Foreskin fibroblast (primary cell): ENCODE measurements at places on chromosomes 7 and 10.

- DNase-seq = peak; percentile 86
Observed at GRCh38 chr7:138864667-138865066, 66.7 kb upstream of the ATP6V0A4 start.

GRCh38 chr7:142974626-142975025, 12.5 kb upstream of the KEL start:
- no peak for DNase-seq

- DNase-seq = no peak
Observed at GRCh38 chr10:120394446-120394845, 62.6 kb upstream of the PLPP4 start.

DNA sequence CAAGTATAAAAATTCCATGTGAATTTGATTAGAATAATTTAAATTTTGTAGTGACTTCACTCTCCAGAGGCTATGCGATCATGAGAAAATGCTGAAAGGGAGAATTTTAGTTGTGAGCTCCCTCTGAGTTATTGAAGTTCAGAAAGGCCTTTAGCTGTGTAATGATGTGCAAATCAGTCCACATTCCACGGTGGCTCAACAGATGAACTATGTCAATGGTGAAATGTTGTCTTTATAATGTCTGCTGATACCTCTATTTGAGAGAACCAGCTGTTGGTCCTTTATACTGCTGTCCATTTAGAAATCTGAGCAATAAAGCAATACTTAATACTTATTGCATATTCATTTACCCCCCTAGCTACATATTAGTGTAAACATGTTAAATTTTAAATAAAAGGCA, 7.1 kb upstream of the ITGB8 start:
- no peak for DNase-seq

GRCh38 chr7:39624442-39624807, 1.1 kb downstream of the RALA start:
- peak; percentile 55 for DNase-seq

GRCh38 chr7:19677180-19677579, 31.7 kb downstream of the POLR1F start:
- no peak for DNase-seq

DNA sequence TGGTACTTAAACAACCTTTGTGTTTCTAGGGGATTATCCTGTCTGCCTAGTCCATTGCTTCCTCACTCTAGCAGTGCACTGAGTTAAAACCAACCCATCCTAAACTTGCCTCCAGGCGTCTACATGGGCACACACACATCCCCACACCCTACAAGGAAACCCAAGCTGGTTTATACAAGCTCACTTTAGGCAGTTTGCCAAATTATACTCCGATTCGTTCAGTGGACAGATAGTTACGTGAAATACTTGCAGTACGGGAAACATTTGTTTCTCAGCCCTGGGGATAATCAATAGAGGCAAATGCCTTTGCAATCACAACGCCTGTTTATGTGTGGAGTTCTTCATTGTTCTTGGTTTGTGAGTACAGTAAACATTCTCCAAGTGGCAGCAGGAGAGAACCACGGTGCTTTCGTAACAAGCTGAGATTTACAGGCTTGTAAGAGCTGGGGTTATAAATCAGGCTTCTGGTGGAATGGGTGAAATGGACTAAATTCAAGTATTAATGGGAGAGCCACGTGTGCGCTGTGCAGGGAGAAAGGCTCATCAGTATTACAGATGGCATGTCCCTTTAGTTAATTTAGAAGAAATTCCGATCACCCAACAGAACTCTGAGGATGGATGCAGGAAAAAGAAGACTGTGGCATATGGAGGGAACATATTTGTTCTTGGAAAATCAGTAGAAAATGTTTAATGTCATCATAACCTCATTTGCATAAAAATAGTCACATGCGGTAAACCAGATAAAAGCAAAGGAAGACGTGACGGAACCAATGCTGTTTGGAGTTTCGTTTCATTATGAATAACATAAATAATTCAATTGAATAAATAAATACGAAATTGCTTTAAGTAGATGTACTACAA, 217.1 kb downstream of the GALNT17 start:
- DNase-seq = no peak

- DNase-seq = no peak
Observed at GRCh38 chr7:90239625-90240228, 5.2 kb upstream of the CFAP69 start.

- DNase-seq = no peak
Observed at GRCh38 chr7:70182521-70182920, 584.2 kb downstream of the AUTS2 start.

DNA sequence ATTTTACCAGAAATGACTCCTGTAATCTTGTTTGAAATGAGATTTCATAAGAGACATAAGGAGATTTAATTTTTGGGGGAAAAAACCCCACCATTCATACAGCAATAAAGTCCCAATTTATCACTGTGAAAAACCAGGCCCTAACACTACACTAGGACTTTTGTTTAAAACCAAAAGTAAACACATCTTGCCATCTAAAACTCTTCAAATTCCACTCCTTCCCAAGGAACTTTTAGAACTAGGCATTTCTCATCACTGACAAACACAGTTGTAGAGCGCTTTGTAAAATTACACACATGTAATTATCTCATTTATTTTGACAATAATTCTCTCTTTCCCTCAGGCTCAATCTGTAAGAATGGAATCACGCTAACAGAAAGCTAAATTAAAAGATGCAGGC, 128.1 kb upstream of the C1QL3 start:
- DNase-seq = no peak

GRCh38 chr7:99679032-99679399, 780 bp downstream of the CYP3A5 start:
- peak; percentile 23 for DNase-seq

DNA sequence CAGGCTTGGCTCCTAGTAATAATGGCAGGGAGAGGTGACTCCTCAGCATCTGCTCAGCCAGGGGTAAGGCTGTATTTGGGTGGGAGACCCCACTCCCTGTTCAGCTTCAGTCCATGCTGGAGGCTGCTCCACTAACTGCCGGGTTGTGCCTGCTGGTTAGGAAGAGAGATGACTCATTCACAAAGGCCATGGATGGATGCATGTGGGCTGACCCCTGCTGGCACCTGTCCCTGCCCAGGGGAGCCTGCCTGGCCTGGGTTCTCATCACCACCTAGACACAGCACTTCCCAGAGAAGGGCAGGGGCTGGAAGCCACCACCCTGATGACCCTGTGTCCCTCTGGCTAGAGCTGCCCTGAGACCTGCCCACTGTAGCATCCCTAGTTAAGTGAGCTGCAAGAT, 59.0 kb downstream of the VSTM4 start:
- DNase-seq = peak; percentile 4

DNA sequence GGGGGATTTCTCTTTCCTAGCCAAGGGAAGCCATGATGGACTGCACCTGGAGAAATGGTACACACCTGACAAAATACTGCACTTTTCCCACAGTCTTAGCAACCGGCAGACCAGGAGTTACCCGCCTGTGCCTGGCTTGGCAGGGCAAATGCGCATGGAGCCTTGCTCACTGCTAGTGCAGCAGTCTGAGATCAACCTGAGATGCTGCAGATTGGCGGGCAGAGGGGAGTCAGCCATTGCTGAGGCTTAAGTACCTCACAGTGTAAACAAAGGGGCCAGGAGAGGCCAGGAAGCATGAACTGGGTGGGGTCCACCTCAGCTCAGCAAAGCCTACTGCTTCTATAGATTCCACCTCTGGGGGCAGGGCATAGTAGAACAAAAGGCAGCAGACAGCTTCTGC, 49.4 kb downstream of the OR13A1 start:
- DNase-seq = no peak

GRCh38 chr7:134755422-134756022, 23.9 kb upstream of the CALD1 start:
- no peak for DNase-seq
